Activated T-cell treated with anti-CD3 and anti-CD28 coated beads for 1 hour (primary cell): ENCODE measurements at places on chromosomes 16 and 17.

DNA sequence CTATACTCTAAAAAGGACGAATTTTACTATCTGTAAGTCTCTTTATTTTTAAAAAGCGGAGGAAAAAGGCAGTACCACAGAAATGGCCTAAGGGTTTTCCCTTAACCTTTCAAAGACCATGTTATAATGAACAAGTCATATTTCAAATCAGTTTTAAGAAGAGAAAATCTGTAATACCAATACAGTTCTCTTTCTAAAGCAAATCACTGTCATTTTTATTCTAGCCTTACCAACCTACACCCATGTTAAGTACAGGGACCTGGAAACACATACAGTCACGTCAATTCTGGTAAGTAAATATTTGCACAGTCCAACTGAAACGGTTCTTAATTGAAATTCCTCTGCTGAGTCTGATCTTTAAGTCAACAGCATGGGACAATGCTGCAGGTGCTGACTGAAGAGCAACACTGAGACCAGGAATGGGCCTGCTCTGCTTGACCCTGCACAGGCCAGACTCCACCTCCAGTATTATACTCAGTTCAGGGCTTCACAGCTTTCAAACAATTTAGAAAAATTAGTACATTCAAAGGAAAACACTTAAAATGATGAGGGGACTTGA, 20.2 kb downstream of the MBTPS1 start:
- DNase-seq: no peak

DNA sequence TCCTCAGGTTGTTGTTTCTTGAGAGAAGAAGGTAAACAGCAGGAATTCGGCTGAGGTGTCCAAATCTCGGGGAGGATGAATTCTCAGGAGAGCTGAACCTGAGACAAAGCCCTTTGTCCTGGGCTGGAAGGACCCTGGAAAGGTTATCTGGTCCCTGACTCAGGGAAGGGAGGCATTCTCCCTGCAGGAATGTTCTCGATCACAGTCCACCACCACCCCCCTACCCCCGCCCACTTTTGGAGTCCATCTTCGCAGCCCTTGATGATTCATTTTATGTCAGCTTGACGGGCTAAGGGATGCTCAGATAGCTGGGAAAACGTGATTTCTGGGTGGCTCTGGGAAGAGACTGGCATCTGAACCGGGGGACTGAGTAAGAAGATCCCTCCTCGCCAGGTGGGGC, 1.4 kb upstream of the CEP295NL start:
- no peak for DNase-seq

DNA sequence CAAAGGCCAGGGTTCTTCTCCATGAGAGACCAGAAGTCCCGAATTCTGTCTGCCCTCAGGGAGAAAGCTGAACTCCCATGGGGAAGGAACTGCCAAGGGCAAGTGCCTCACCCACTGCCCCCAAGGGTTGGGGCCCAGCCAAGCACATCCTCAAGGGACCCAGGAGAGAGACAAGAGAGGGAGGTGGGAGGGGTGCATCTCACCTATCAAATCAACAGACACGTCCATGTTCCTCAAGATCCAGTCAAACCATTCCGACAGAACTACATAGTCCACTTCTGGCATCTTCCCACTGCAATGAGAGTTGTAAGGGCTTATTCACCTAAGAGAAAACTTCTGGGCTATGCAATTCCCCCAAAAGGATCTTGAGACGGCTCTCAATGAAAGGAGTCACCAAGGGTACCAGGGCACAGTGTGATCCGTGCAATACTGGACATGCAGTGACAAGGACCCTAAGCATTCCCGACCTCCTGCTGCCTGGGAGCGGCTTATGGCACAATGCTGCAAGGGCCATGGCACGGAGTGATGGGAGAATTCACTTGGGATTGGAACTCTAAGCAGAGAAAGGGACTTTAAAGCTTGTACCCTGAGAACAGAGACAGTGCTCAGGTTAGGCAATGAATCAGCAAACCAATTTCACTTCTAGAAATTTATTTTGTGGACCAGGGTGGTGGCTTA, 32.2 kb downstream of the TK2 start:
- DNase-seq: no peak

- no peak for DNase-seq
Observed at GRCh38 chr16:50836121-50836621, 94.3 kb downstream of the CYLD start.

- DNase-seq: no peak
Observed at GRCh38 chr17:18862011-18862410, 4.1 kb downstream of the PRPSAP2 start.

- no peak for DNase-seq
Observed at GRCh38 chr17:80432961-80433550, 18.1 kb downstream of the ENDOV start.
